Putamen (tissue), 1 donor: ENCODE measurements at places on chromosomes 4 and X.

DNA sequence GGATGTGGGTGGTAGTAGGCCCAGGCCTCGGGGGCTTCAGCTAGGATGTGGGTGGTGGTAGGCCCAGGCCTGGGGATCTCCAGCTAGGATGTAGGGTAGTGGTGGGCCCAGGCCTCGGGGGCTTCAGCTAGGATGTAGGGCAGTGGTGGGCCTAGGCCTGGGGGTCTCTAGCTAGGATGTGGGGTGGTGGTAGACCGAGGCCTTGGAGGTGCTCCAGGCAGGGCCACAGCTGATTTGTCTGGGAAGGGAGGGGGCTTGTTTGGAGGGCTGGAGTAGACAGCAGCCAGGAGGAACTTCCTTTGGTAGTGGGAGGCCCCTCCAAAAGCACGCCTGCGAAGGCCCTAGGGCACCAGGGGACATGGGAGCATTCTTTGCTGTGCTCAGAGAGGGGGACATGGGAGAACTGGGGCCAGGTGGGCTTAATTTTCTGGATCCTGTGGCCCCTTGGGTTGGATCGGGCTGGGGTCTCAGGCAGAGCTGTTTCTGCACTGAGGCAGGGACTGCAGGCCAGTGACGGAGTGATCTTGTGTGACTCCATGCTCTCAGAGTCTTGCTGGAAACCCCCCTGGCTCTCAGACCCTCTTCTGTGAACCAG lies 3.3 kb upstream of the SPON2 start:
- no peak for DNase-seq

DNA sequence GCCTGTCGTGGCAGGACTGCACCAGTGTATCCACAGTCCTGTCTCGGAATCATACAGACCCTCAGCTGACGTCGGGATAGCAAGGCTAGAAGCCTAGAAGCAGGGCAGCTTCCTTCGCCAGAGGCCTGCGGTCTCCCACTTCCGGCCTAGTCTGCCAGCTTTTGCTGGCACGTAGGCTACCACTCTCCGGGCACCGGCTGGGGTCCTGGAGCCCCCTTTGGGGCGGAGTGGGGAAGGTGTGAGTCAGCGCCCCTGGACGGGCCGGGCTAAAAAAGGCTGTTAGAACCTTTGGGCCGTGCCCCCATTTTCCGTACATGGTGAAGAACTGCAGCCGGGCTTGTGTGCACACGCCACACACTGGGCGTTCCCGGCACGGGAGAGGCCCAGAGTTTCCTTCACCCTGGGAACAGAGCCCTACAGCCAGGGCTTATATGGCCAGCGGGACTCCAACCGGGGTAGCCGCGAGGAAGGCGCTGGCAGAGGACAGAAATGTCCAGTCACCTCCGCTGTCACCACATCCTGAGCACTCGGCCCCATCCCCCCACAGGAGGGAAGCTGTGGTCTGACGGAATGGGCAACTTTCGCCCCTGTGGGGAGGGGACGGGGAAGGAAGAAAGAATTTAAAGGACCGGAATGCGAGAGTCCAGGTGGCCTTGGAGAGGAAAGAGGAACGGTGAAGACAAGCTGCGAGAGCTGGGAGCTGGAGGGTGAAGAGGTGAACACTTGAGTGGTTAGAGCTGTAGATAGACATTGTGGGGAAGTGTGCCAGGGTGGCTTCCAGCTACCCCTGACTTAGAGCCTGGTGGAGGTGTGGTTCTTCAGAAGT lies 4.6 kb downstream of the MAGIX start:
- DNase-seq: no peak

GRCh38 chrX:41909068-41909467 lies 14.3 kb downstream of the CASK start:
- DNase-seq: no peak

GRCh38 chr4:185700630-185701029 lies 111.4 kb downstream of the SORBS2 start:
- DNase-seq: no peak

DNA sequence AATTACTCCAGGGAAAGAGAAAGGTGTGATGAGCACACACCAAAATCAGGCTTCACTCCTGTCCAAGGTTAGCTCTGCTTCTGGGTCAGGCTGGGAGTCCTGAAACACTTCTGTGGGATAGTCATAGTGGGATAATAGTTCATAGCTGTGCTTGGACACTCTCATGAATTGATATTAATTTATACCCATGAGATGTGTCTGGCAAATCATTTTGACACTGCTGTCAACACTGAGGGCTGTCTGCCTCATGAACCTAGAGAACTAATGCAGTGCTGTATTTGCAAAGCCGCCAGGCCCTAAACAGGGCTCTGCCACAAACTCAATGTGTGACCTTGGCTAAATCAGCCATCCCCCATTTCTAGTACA lies 24.5 kb upstream of the PGRMC1 start:
- no peak for DNase-seq

DNA sequence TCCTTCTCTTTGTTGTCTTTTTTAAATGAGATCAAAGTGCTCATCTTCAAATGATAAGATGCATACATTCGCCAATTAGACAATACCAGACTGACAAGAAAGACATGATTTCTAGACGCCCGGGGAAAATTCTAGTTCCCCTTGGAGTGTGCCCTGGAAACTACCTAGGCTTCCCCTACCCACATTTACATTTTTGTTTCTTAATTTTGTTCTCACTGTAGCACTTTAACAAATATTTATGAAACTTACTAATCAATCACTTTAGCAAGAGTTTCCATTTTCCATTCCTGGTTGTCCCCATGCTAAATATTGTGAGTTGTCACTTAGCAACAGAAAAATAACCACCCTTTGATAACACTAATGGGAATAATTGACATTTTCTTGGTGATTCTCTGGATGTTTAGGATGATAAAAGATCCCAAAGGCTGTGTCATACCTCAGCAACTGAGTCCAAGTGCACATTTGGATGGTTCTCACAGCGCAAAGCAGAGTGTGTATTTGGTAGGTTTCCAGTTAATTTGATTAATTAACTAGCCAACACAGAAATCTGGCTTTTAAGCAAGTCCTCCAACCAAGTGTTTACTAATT lies 69.6 kb downstream of the FGFBP1 start:
- DNase-seq: no peak

- no peak for DNase-seq
Observed at GRCh38 chr4:41645728-41646390, 102.7 kb downstream of the PHOX2B start.

DNA sequence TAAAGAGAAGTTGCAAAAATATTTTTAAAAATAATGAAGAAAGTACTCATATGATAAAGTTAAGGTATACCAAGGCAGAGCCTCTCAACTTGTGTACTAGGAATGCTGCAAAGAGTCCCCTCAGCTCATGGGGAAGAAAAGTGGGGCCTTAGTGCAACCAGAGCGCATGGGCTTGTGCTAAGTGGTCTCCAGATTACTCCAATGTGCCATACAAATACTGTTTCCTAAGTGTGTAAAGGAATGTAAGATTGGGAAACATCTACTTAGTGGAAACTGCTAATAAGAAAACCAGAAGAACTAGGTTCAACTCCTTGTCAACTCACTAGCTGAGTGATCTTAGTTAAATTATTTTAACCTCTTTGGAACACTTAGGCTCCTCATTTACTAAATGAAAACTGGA lies 39.1 kb downstream of the NAF1 start:
- DNase-seq: no peak

GRCh38 chrX:72146527-72146926 lies 14.8 kb upstream of the RTL5 start:
- DNase-seq: no peak

DNA sequence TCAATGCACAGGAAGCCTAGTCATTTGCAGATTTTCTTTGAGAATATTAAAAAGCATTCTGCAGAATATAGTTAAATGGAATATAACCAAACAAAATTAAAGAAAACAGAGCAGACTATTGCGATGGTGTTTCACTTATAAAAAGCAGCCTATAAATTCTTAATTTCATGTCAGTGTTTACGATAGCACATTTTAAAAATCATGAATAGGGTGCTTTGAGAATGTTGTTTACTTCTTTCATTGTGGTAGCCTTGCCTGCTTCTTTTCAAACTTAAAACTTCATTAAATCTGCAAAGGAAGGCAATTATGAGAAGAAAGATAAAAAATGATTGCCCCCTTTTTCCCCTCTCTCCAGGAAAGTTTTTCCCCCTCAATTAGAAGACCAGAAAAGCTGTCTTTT lies 748.6 kb downstream of the CCSER1 start:
- no peak for DNase-seq

GRCh38 chr4:60913002-60913401 lies 287.1 kb upstream of the ADGRL3 start:
- no peak for DNase-seq

GRCh38 chr4:98682719-98683118 lies 24.3 kb upstream of the TSPAN5 start:
- no peak for DNase-seq

- DNase-seq: no peak
Observed at GRCh38 chr4:107299646-107300045, 263.5 kb upstream of the DKK2 start.

DNA sequence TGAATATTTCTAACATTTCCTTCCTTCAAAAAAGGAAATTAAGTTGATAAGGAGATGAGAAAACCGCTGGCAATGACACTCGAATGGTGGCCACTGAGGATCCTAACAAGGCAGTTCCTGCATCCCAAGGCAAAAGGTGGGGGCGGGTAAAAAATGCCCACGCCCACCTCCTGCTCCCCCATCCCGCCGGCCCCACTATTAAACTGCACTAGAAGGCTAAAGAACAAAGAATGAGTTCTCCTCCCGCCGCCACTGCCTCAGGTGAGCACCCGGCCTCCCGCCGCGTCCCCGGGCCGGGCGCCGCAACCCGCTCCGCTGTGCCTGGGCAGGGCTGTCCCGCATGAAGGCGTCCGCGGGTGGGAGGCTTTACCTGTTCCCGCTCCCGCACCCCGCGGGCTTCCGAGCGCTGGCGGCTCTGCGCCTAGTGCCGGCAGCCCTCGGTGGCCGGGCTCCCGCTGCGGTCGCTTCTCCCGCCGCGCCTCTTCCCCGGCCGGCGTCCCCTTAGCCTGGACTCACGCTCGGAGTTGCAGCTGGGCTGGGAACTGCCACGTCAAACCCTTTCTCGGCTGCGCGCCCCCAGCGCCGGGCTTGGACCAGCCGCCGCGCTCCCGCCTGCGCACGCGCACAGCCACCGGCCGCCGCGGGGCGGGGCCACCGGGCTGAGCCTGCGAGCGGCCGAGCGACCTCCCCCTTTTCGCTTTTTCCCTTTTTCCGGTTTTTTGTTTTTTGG lies at the start of gene SEC24D:
Gene SEC24D (minus strand): TSS at position 556 of the 730 bp plus-strand sequence. CDS start 2,430 bp downstream, outside the sequence.
- DNase-seq: peak; percentile 81

- DNase-seq: no peak
Observed at GRCh38 chrX:40082447-40083119, 15.2 kb downstream of the BCOR start.

GRCh38 chr4:188400451-188400850 lies 261.2 kb downstream of the TRIML1 start:
- peak; percentile 69 for DNase-seq

GRCh38 chr4:101730291-101731117 lies 60.0 kb upstream of the BANK1 start:
- peak; percentile 21 for DNase-seq

DNA sequence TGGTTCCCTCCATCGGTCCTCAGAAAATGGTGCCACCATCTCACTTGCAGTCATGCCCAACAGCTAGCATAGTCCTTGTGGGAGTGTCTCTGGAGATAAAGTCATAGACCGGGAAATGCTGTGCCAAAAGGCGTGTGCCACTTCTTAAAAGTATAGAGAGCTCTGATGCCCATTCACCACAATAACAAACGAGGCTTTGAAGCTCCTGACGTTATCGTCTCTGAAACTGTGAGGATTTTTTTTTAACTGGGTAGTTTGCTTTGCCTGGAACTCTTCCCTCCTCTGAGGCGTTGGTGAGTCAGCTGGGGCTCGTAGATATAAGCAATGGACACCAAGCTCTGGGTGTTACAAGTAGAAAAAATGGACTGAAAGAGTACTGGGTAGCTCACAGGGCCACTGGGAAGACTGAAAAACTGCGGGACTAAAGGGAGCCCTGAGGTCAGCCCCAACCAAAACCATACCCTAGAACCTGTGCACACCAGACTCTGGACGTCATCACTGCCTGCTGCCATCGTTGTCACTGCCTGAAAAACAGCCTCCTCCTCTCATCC lies 89.4 kb upstream of the TRIM2 start:
- no peak for DNase-seq

DNA sequence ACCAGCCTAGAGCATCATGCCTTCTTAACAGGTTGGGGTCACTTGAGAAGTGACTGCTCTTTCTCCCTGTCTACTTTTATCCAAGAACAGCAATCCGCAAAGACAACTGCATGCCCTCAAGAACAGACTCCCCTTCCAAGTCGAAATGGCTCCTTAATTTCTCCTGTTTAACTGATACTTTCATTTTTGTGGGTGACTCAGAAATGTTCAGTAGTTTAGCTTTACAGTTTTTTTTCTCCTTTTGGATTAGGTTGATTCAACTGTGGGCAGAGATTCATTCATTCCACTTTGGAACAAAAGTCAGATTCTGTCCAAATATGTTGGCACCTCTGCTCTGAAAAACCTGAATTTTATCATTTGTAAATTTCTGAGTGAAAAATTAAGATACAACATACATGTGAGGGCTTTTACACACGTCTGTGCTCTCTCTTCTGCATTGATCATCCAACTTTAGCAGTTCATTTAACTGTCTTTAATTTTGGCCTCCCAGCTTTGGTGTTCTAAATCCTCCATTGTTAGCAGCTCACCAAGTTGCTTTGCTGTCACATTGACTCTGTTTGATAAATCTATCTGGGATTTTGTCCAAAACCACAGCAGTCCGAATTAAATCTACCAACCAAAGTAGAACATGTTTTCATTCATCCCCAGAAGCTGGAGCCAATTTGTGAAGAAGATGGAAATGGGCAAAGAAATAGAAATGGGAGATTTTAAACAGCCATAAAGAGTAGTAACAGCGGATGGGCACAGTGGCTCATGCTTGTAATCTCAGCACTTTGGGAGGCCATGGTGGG lies 50.0 kb downstream of the HOPX start:
- DNase-seq: no peak

DNA sequence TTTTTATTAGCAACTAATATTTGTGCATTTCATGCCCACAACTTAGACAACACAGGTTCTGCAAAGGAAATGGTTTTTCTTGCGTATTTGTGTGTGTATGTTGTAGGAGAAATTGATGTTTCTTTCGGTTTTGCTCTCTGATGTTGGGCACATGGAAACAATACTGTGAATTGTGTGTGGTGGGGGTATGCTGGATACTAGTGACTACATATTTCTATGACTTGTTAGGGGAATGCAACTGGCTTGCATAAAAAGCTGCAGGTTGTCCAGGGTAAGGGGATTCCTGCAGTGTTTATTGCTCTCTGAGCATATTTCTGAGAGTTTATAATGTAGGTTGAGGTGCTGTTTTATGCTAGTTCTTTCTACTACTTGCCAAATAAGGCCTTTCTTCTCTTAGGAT lies 11.6 kb downstream of the DLG3 start:
- no peak for DNase-seq

DNA sequence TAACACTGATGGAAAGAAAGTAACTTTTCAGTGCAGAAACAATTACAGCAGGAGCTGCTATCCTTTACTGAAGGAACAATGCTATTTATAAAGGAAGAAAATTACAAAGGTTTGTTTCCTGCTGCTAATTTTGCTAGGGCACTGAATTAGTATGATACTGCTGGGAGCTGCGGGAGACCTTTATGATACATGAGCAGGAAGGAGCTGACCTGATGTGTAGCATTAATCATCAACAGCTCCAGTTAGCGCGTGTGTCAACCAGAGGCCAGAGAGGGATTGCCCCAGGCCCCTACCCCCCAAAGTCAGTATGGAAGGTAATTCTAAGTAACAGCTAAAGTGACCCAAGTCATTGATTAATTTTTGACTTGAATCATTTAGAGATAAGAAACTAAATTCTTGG lies 728.9 kb downstream of the PCDH18 start:
- no peak for DNase-seq

GRCh38 chr4:7894098-7894676 lies 45.5 kb downstream of the AFAP1 start:
- DNase-seq: no peak
